ENCODE measurements at places on chromosomes 11 and 22.
A peak's percentile ranks its signal among the peaks of the same experiment; 100 is the strongest.

- peak; percentile 67 for DNase-seq
Observed at GRCh38 chr22:50209893-50210292, 9.1 kb downstream of the SELENOO start.

DNA sequence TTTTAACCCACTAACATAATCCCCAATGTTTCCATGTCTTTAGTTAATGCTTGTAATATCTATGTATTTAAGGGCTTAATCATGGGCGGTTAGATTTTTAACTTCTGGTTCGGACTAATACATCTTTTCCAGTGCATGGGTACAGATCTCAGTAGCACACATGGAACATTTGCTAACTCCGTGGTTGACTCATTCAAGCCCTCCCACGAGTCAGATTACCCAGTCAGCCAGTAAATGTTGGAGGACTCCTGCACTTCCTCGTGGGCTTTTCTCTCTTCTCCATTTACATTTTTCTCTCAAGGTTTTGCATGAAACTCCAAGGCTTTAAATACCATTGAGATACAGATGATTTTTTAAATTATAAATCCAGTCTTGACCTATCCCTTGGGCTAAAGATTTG is 313.9 kb downstream of the ST3GAL4 start:
- no peak for DNase-seq

- DNase-seq: no peak
Observed at GRCh38 chr11:7869467-7869866, 61.6 kb downstream of the OR10A6 start.

DNA sequence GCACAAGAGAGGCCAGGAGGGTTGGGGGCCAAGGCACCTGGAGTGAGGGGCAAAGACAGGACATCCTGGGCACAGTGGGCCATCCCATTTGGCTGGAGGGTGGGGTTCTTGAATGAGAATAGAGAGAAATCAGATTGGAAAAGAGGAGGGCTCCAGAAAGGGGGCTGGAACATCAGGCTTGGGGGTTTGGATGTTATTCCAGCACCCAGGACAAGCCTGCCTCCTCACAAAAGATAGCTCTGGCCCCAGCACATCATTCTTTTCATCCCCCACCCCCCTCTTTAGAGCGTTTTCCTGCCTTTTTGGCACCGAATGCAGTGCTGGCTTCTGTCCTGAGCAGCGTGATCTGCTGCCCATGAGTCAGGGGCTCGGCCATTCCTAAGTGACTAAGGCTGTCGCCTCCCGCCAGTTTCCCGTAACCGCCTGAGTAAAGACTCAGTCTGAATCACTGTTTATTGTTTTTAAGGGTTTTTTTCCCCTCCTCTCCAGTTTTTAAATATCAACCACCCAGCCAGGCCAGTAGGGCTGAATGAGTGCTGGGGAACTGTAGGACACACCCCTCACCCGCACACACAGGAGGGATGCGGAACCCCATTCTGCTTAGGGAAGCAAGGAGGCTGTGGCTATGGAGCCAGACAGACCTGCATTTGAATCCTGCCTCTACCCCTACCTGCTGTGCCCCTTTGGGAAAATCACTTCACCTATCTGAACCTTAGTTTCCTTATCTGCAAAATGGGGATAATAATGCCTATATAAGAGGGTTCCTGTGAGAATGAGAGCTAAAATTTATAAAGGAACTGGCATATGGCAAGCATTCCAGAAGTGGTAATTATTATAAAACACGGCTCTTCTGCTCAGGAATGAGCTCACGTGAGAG is 32.4 kb upstream of the NAV2 start:
- no peak for DNase-seq

DNA sequence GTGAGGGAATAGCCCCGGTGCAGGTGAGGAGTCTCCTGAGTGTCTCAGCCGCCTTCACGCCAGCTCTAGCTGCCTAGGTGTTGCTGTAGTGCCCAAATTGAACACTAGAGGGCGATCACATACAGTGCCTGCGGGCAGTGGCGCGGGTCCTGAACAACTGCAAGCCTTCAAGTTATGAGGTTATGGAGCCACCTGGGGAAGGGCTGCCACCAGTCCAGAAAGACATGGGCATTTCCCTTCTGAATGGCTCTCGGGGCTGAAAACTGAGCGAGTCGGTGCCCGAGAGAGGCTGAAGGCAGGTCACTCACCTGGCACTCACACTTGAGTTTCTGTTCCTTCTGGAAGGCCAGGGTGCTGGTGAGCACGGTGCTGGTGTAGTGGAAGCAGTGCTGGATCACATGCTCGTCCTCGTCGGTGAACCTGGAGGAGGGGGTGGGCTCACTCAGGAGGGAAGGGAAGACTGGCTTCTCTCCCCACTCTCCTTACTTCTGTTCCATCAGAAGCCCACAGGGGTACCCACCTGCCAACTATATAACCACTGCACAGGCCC is 88.4 kb downstream of the PDE2A start:
- DNase-seq: peak; percentile 75

DNA sequence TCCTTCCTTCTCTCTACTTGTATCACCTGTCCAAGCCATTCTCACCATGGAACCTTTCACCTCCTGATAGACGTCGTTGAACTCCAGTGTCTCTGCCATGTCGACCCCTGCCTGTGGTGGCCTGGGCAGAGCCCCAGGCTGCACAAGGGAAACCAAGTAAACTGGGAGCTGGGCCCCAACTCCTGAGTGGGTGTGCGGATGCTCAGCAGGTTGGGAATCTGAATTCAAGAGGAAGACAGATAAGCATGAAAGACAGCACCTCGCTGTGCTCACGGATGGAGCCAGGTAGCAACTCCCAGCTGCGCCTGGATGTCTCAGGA is 709 bp downstream of the SSRP1 start:
- DNase-seq: no peak

DNA sequence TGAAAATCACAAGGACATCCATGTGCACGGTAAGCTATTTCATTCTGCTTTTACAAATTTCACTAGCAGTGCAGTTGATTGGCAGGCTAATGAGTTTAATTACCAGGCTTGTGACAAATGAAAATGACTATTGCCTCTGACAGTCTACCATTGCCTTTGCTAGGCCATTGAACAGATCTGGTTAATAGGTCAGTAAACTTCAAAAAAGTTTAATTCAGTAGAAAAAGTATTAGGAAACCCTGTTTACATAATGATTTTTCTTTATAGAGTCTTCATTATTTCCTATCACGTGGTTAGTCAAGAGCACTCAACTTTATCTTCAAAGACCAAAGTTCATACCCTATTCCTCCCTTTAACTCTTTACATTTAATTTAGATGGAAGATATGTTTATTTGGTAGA is 77.0 kb downstream of the PRMT3 start:
- DNase-seq: no peak

GRCh38 chr11:122714484-122714883 is 59.0 kb downstream of the UBASH3B start:
- DNase-seq: no peak

- DNase-seq: no peak
Observed at GRCh38 chr11:65448074-65448417, 25.4 kb downstream of the NEAT1 start.

DNA sequence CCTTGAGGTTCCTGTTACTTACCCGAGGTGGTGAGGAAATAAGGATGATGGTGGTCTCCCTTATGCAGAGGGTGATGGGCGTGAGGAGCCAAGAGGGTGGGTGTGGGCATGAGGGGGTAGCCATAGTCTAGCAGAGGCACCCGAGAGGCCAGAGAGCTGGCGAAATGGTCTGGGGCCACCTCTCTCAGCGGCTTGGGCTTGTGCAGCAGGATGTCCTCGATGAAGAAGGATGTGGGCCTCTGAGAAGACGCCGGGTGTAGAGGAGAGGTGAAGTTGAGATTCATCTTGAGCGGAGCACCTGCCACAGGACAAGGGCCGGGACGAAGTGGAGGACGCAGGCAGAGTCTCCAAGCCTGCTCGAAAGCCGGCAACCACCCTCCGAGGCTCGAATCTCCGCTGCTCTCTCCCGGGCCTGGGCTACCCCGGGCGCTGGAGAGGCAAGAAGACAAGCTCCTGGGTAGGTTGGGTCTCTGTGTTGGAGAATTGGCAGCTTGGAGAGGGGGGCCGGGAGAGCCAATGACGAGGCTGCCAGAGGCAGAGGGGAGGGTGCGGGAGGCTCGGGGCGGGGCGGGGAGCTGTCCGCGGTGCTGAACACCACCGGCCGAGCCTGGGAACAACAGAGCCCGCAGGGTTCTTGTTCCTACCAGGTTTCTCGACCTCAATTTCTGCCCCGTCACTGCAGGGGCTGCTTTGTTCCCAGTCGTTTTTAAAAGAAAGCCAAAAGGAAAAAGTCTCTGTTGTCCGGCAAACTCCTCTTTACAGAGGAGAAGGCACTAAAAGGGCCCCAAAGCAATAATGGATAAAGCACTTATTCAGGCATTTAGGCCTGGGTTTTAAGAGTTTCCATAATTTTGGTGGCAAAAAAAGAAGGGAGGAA is at the start of gene BSX:
Gene BSX, minus strand, starts transcription at position 447 of the 877 bp plus-strand sequence. Its CDS starts 163 bp downstream, at position 284.
- DNase-seq: peak; percentile 36

GRCh38 chr11:78834886-78835285 is 260.2 kb upstream of the NARS2 start:
- no peak for DNase-seq

GRCh38 chr11:22465620-22466019 is 127.4 kb downstream of the SLC17A6 start:
- no peak for DNase-seq

DNA sequence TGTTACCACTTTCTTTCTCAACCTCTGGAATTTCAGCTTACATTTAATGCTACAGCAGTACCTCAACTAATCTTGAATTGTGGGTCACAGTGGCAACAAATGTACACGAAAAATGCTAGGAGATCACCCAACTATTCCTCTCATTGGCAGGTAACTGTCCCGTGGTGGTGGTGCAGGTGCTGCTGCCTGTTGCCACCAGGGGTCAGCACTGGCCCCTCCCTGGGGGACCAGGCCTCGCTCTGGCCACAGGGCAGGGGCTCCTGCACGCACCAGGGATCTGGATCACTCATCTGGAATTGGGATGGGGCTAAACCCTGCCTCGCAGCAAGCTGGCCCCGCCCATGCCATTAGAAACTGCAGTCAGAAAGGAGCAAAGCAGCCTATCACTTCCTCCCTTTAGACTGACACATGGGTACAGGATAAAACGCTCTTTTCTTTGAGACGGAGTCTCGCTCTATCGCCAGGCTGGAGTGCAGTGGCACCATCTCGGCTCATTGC is 6.9 kb upstream of the POLDIP3 start:
- DNase-seq: peak; percentile 54

GRCh38 chr11:64670975-64671374 is 52.0 kb downstream of the NRXN2 start:
- DNase-seq: no peak

DNA sequence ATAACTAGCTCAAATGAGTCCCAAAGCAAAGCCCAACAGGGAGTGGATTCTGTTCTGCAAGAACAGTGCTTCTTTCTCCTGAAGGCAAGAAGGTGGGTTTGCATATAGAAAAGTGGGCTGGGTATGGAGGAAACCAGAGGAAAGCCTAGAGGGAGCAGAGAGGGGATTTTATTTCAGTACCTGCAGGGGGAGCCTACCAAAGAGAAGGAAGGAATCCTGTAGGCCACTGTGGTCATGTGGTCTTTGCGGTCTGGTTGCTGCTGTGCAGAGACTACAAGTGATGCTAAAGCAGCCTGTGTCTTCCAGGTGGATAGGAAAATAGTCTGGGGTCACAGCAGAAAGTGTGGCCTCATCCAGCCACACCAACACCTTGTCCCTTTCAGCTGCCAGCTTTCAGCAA is 33.2 kb upstream of the ZBTB16 start:
- peak; percentile 22 for DNase-seq

DNA sequence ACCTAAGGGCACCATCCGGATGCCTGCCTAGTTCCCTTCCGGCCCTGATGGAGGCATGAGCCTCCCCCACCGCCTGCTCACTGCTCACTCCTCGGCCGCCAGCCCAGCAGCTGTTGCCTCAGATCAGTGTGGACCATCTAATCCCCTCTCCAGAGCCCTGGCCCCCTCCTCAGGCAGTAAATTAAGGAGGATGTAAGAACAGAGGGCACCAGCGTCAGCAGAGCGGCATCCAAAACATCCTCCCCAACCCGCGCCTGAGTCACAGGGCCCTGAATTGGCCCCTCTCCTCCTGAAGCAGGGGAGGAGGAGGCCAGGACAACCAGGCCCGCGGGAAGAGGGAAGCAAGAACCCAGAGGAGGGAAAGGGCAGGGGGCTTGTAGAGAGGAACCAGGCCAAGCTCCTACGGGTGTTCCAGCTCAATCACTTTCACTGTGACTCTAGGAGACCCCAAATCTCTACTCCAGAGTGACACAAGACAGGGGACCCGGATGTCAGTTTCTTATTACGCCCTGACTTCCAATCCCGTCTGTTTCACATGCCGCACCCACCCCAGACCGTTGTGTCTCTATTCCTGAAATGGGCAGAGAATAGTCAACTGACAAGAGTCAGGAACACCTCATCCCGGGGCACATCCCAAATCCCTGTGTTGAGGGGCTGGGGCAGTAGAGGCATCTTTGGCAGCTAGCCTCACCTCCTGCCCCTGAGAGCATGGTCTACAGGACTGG is 31.3 kb upstream of the MYOD1 start:
- DNase-seq: no peak

Measured in effector memory CD8-positive, alpha-beta T cell (primary cell).